ENCODE measurements at places on chromosomes 5 and 9.

GRCh38 chr9:34047864-34048726 lies 592 bp downstream of the UBAP2 start:
- peak; percentile 58 for DNase-seq

DNA sequence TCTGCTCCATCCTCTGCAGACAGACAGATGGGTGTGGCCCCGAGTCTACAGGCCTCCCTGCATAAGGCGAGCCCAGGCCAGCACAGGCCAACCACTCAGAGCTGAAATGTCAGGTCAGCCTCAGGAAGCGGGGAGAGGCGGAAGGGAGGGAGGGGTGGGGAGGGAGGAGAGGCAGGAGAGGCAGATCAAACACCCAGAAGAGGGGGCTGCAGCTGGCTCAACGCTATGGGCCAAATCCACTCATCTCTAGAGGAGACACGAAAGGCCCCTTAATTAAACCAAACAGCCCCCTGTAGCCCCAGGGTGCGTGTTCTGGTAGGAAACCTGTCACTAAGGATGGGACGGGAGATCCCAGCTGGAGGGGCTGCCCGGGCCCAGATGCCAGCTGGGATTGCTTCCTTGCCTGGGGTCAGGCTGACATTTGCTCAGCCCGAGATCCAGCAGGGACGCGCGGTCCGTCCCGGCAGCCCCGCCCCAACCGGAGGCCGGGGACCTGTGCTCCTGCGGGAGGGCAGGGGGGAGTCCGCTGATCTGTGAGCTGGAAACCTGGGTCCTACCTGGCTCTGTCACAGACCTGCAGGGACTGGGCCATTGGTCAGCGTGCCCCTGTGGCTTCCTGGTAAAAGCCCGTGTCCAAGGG lies 97.2 kb upstream of the SARDH start:
- DNase-seq: no peak

- DNase-seq: peak; percentile 32
Observed at GRCh38 chr9:37944266-37944650, 40.3 kb upstream of the SLC25A51 start.

DNA sequence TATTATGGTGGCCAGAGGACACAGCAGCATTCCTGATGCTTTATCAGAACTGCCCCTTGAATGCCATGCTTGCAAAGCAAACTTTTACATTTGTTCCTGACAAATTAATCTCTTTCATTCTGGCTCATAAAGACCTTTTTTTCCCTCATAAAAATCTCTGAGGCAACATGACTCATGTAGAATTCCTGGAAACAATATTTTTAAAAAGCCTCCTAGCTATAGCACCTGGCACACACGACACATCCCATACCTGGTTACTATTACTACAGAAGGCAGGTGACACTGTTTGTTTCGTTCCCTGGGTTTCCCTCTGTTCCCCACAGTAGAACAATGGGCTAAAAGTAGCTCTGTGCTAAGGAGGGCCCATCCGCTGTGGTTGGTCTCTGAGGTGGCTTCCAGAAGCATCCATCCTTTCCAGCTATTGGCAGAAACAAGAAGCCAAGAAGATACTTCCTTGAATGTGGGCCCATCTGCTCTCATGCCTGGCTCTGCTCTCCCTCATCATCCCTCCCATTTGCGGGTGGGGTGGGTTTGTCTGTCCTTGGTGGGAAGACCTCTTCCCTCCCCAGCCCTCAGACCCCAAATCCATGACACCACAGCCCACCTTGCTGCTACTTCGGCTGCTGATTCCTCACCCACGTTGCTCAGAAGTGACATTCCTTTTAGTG lies 59.1 kb downstream of the GALNT12 start:
- DNase-seq: no peak

GRCh38 chr9:97938081-97938644 lies at the start of gene HEMGN:
TSS of gene HEMGN (minus strand) at chr9:97938172. CDS start at chr9:97938136, 36 bp downstream.
- no peak for DNase-seq
